ENCODE measurements at places on chromosomes 7 and 10.
A peak's percentile ranks its signal among the peaks of the same experiment; 100 is the strongest.

DNA sequence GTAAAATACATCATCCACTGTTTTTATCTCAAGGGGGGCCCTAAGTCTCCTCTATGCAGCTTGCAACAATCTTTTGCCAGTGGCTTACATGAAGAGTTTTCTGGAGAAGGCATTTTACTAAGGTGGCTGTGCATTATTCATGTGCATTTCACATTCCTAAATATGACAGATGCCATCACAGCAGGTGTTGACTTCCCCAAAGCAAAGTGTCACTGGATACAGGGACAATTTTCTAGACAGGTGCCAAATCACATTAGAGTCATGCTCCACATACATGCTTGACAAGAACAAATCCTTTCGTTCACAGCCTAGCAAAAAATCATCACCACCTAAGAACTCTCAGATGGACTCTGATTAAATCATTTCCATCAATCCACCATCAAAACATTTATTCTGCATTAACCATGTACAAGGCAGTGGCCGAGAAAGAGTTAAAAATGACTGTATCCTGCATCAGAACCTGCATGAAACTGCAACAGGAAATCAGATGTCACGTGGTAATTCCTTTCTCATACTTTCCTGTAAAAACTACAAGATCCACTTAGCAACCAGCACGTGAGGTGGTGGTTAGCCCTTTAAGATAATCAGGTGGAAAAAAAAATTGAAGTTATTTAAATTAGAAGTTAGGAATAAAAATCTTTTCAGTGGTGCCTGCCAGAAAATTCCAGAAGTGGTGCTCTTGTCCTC lies 88.2 kb upstream of the AFAP1L2 start:
- DNase-seq, result peak; percentile 40

GRCh38 chr10:72030762-72031543 lies 57.4 kb downstream of the SPOCK2 start:
- DNase-seq, result no peak

DNA sequence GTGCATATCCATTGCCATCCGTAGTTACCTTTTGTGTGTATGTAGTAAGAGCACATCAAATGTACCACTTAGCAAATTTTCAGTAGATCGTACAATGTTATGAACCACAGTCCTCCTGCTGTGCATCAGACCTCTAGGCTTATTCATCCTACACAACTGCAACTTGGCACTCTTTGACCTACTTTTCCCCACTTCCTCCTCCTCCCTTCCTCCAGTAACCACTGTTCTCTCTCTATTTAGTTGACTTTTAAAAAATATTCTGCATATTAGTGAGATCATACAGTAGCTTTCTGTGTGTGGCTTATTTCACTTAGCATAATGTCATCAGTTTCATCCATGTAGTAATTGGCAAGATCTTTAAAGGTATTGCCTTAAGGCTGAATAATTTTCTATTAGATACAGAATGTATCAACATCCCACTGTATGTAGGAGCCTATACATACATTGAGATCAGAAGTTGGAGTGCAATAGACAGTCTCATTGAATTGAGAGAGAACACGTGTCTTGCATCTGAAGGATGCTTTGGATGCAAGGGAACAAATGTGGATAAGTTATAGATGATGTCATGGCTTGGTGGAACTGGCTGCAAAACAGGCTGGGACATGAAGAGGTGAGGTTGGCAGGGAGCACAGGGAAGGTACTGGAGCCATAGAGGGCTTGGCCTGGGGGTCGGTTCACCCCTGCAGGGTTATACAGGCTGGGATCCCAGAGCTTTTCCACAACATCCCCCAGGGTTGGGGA lies 83.0 kb upstream of the FAM180A start:
- DNase-seq, result peak; percentile 55

GRCh38 chr10:50866317-50866716 lies 19.1 kb downstream of the A1CF start:
- no peak for DNase-seq

DNA sequence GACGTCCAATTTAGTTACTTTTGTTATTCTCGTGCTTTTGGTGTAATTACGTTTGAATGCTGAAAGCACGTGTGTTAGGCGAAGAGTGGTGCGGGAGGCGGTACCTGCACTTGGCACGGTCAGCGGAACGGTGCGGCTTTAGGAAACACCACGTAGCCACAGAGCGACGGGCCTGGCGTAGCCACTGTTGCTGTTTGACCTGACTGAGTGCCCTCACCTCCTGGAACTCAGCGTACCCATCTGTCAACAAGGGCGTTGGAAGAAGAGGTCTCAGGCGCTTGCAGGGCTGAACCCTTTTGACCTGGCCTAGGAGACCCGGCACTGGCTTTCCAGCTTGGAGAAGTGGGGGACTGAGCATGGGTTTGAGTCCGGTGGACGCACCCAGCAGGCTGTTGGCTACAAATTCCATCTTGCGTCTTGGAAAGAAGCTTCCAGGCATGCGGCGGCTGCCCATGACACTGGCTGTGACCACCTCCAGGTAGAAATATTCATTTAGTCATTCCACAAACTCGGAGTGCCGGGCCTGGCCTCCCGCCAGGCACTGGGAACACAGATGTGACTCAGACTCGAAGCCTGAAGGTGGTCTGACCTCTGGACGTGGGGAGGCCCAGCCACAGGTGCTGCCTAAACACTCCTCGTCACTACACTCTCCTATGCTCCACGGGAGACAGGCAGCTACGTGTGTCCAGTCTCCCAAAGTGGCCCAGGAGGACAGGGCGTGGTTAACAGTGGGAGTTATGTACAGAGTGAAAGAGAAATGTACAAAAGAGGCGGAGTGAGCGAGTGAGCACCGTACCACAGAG lies 22.2 kb downstream of the FAM20C start:
- no peak for DNase-seq

- DNase-seq, result no peak
Measured at GRCh38 chr10:101286248-101287046, 57.2 kb upstream of the LBX1 start.

GRCh38 chr7:4436936-4437335 lies 245.2 kb upstream of the FOXK1 start:
- no peak for DNase-seq

- no peak for DNase-seq
Measured at GRCh38 chr7:36090976-36091873, 61.8 kb upstream of the EEPD1 start.

GRCh38 chr10:53361281-53361680 lies 588.7 kb upstream of the MBL2 start:
- no peak for DNase-seq

- no peak for DNase-seq
Measured at GRCh38 chr7:48408731-48409130, 237.5 kb downstream of the ABCA13 start.

DNA sequence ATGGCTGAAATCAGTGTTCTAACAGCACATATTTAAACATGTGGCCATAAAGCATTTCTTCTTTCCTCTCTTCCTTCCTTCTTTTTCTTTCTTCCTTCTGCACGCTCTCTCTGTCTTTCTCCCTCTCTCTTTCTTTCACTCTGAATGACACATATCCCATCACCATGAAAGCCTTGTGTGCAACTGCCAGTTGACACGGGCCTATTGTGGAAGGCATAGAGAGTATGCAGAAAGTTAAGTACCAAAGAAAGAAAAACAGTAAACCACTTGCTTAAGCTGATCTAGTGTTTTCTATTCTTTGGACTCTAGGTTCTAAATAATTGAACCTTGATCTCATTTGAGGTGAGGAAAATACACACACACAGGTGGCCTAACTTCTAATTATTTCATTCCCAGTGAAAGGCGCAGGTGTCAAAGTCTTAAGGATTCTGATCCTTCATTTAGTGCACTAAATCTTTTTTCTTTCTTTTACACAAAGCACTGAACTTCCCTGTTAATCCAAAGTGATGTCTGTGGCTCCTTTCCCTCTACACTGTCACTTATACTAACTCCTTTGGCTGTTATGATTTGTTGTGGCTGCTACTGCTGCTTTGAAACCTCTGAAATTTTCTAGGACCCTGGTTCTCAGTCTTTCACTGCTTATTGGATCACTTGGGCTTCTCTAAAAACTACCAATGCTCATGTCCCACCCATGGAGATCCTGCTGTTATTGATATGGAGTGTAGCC lies 17.7 kb downstream of the DKK1 start:
- DNase-seq, result no peak

GRCh38 chr10:125828311-125828710 lies 5.0 kb downstream of the BCCIP start:
- DNase-seq, result no peak

GRCh38 chr7:36904101-36904500 lies 179.8 kb upstream of the AOAH start:
- DNase-seq, result no peak

DNA sequence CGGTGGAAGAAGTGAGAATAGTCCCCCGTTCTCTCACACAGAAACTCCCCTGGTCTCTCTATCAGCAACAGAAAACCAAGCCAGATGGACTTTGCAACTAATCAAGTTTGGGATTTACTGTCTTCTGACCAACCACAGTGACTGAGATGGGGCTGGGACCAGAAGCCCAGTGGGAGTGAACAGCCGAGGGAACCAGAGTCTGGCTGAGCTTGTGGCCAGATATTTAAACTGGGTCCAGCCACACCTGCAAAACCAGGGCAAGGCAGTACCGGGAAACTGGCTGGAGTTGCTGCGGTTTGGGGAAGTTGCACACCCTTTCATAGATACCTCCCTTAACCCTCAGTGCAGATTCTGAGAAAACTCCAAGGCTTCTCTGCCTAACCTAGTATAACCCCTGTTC lies 6.0 kb downstream of the GSTK1 start:
- no peak for DNase-seq

- no peak for DNase-seq
Measured at GRCh38 chr7:35802102-35802466, 1.2 kb downstream of the SEPTIN7 start.

DNA sequence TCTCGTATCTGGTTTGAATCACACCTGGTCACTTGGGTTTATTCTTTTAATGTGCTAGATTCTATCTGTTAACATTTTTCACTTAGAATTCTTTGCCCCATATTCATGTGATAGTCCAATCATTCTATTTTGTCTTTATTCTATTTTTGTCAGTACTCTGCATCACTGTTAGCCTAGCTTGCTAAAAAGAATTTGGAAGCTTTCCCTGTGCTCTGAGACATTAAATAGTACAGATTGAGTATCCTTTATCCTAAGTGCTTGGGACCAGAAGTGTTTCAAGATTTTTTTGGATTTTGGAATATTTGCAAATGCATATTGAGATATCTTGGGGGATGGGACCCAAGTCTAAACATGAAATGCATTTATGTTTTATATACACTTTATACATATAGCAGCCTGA lies 51.0 kb downstream of the RALA start:
- DNase-seq, result no peak

DNA sequence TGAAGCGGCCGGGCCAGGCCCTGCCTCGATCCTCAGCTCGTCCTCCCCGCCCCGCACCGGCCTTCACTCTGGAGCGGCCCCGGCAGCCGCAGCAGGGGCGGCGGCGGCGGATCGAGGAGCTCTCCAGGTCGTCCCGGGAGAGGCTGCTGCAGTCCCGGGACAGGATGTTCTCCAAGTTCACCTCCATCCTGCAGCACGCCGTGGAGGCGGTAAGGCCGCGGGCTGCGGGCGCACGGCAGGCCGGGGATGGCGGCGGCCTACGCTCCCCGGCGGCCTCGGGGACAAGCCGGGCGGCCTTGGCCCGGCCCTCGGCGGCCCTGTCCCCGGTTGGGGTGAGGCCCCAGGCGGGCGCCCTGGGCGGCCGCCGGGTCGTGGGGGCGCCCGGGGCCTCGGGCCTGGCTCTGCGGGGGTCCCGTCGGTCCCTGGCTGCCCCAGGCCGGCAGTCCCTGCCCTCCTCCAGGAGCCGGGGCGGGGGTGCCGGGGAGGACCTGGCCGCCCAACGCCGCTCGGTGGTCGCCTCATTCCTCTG lies 399 bp downstream of the FHIP2A start:
- peak; percentile 51 for DNase-seq

DNA sequence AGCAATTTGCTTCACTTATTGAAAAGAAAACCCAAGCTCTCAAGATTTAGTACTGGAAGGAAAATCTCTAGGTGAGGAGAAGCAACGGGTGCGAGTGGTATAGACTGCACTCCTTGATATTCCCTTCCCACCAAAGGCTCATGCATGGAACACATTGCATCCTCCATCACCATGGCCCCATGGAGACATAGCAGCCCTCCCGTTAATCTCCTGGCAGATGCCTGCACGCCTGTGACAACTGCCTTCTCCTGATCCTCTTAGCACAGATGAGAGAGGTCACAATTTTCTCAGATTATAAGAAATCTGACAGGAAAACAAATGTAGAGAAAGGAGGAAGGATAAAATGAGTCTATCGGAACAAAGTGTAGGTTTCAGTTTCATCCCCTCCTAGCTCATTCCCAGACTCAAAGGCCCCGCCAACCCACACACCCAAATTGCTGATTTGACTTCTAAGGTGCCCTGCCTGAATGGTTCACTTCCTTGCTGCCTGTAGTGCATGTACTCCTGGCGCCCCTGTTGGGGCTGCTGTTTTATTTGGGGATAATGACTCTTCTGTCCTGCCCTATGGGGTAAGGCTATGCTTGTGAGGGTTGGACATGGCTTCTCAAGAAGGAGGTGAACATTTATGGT lies 50.0 kb downstream of the PLXNA4 start:
- no peak for DNase-seq

GRCh38 chr10:108358912-108359311 lies 1194.4 kb upstream of the SORCS1 start:
- DNase-seq, result no peak

DNA sequence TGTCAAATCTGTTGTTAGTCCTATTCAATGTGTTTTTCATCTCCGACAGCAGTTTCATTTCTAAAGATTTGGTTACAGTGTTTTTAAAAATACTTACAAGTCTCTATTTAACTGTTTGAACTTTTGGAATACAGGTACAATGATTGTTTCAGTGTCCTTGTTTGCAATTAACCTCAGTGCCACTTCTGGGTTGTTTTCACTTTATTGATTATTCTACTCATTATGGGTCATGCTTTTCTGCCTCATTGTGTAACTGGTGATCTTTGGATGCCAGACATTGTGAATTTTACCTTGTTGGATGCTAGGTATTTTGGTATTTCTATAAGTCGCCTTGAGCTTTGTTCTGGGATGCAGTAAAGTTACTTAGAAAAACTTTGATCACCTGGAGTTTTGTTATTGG lies 331.3 kb downstream of the AUTS2 start:
- no peak for DNase-seq

- DNase-seq, result no peak
Measured at GRCh38 chr7:47221826-47222225, 360.1 kb downstream of the TNS3 start.

GRCh38 chr7:75536491-75536890 lies 44.4 kb downstream of the SPDYE5 start:
- DNase-seq, result no peak

DNA sequence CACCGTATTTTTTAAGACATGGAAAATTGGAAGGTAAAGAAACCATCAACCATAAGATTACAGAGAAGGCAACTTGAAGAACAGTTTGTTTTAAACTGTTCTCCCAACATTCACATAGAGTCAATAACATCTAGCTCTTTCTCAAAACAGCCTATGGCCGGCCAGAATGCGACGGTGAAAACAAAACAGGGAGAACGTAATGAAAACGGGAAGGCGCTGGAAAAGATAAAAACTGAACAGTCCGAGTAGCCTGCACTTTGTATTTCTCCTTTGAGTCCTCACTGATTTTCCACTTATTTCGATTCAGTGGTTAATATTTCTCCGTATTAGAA lies 637 bp downstream of the MICU1 start:
- no peak for DNase-seq

GRCh38 chr10:63083904-63084689 lies 49.0 kb upstream of the NRBF2 start:
- peak; percentile 55 for DNase-seq

Measured in CD4-positive, alpha-beta T cell treated with Interleukin-2 at 100 ng/mL for 4 hours (primary cell).